NK-92 treated with Interleukin-12 subunit alpha and Interleukin-12 subunit beta, amount 100 ng/mL, for 24 hours (cell line): ENCODE measurements at places on chromosomes 6 and 20.
A peak's percentile ranks its signal among the peaks of the same experiment; 100 is the strongest.

DNA sequence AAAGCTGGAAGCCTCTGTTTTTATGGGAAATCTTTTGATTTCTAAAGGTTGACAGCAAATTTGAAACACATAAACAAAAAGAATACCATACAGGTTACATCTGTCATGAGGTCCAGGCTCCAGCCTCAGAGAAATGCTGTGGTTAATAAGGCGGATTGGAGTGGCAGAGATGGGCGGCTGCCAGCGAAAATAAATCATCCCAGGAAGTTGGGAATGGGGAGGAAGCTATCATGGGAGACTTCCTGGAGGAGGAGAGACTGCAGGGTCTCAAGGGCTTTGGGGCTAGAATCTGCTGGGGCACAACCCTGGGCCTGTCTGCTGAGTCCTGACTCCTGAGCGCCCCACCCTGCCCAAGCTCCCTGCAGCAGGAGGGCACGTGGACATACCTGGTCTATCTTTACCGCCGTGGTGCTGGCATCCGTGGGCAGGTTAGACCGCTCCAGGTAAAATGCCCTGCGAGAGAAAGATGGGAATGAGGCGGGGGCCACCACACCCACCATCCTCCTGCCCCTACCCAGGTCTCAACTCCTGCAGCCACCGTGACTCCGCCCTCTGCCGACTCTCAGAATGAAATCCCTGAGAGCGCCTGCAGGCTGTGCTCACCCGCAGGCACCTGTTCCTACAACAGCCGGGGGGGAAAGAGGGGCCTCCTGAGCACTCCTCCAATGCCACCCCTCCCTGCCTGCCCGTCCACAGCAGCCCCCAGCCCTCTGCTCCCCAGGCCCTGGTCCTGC lies 197.3 kb downstream of the PREX1 start:
- no peak for DNase-seq

DNA sequence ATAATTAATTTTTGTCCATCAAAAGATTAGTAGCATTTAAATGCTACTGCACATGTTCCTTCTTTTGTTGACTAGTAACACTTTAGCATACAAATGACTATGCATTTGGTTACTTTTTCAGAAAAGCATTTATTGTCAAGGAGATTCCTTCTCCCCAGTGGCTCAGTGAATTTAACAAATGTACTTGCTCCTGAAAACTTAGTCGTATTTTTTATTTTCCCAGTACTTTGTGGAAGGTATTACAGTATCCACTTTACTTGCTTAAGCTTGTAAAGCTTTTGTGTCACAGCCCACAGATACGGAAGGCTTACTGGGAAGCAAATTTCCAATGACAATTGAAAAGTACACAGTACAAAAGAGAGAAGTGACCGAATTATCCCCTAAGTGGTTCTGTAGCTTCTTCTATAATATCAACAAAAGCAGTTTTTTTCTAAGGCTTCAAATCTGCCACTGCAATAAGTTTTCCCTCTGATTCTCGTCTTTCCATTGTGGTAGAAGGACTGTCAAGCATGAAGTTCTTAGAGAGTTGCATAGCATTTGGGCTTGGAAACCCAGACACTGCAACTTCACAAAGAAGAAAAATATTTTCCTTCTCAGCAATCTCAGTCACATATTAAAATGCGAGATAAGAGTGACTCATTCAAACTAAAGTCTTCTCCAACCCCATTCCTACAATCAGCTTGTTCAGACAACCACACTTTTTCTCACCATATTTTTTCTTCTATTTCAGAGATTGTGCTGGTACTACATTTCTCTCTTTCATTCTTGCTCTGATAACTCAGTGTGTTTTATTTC lies 431.2 kb downstream of the GRIK2 start:
- DNase-seq = no peak

GRCh38 chr6:24902782-24903181 lies 33.0 kb downstream of the RIPOR2 start:
- no peak for DNase-seq

- no peak for DNase-seq
These were observed 17.6 kb downstream of the SLC18B1 start for GRCh38 chr6:132780770-132781371.

DNA sequence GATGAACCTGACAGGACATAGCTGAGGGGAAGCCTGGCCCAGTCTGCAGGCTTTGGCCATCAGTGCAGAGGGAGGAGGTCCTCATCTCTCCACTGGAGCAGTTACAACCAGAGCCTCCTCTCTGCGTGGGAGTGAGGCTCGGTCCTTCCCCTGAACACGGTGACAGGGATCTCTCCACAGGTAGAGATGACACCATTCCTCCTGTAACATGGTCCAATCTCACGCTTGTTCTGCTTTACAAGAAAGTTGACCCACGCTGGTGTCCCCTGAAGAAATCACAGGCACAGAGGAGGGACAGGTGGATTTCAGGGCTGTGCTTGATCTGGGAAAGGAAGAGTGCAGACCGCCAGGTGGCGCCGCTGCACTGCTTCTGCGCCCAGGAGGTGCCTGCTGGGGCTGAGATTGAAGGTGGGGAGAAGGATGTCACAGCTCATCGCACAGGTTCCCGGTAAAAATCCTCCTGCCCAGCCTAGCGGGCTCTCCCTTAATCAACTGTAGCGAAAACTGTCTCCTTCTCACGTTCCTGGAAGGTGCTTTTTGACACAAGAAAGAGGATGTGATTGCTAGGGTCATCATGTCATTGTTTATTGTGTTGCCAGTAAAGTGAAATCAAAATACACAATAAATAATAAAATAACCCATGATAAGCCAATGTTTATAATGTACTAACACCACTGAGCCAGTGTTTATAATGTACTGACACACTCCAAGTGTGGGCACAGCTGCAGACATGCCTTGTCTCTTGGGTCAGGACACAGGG lies 20.4 kb downstream of the HLA-G start:
- DNase-seq = peak; percentile 51

GRCh38 chr6:35710241-35710847 lies 21.6 kb upstream of the FKBP5 start:
- peak; percentile 59 for DNase-seq

- DNase-seq = no peak
These were observed 237.6 kb downstream of the QKI start for GRCh38 chr6:163651915-163652668.

DNA sequence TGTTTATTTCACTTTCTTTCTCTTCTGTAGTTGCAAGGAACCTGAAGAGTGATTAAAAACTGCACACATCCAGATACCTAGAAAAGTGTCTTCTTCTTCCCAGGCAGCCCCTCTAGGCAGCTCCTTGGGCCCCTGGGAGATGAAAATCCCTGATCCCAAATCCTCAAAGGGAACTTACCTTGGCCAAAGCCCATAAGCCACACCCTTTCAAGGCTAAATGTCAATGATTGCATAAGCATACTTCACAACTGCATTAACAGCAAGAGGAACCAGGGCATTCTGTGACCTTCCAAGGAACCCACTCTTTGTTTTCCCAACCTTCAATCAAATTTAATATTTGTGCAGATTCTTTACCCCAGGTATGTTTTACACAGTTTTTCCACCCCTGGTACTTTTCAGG lies 4.4 kb upstream of the HMGN3 start:
- DNase-seq = no peak

- DNase-seq = no peak
These were observed 10.1 kb upstream of the SNRNP48 start for GRCh38 chr6:7579851-7580250.

DNA sequence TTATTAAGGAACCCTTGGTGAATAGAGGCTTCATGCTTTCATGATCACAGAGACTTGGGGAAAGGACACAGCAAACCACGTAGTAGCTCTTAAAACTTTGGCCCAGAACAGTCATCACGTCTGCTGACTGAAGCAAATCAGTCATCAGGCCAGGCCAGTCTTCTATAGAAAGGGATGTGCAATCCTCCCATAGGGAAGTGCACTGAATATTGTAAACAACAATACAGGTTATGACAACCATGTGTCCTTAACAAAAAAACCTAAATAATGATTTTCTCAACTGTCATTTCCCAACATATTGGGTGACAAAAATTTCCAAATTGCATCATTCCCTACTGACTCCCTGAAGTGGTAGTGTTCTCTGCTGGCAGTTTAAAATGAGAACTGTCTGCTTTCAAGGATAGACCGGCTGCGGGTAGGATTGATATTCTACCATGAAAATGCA lies 388.2 kb upstream of the CITED2 start:
- no peak for DNase-seq

DNA sequence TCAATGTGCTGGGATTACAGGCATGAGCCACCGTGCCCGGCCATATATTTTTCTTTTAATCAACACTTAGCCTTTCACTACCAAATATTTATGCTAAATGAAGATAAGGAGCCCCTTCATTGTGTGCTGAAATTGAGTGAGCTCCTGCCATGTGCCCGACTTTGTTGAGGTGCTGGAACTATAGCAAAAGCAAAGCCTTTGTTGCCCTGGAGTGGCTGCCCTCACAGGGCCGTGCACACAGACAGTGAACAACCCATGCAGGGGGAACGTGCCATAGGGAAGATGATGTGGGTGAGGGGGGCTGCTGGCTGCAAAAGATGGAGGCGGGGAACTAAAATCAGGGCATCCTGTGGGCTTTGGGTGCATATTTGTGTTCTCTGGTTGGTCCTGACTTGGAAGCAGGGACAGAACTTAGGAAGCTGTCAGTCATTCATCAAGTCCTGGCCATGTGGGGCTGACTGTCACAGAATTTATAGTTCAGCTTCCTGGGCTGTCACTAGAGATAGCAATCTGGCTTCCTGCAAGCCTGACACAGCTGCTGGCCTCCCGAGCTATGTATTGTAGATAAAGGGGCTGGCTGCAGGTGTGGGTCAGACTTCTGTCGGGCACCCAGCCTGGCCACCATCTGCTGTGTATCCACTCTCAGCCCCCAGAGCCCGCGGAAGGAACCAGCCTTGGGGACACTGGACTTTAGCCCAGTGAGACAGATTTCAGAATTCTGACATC lies 56.8 kb upstream of the MPC1 start:
- no peak for DNase-seq

- DNase-seq = no peak
These were observed 246.2 kb downstream of the HACE1 start for GRCh38 chr6:104613416-104614001.

DNA sequence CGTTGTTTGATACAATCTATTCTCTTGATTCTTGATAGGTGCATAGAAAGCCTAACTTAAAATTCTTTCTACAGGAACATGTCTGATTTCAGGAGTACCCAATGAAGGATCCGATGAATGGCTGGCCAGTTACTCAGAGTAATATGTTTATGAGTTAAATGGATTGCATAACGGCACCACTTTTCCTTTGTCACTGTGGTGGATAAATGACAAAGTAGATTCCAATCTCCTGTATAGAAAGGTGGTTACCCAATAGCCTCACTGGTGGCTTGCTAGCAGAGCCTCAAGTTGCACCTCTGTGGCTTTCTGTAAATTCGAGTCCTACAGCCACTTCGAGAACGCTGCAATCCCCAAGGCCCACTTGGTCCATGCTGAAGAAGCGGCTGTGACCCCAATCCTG lies 28.4 kb downstream of the LHFPL5 start:
- no peak for DNase-seq

GRCh38 chr6:4603291-4603690 lies 172.9 kb upstream of the CDYL start:
- DNase-seq = no peak

DNA sequence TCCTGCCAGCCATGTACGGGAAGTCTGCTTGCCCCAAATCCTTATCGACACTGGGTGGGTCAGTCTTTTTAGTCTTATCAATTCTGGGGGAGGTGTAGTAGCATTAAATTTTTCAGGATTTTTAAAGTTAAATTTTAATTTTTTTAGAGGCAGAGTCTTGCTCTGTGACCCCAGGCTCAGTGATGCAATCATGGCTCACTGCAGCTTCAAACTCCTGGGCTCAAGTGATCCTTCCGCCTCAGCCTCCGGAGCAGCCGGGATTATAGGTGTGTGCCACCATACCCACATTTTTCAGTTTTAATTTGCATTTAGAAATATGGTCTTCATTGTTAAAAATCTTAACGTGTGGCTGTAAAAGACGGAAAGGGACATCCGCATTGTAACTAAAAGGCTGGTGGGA lies 51.9 kb downstream of the BANF2 start:
- no peak for DNase-seq

- no peak for DNase-seq
These were observed 94.7 kb downstream of the RTN4IP1 start for GRCh38 chr6:106534564-106534982.

- DNase-seq = no peak
These were observed 64.1 kb upstream of the MMS22L start for GRCh38 chr6:97347111-97347510.

DNA sequence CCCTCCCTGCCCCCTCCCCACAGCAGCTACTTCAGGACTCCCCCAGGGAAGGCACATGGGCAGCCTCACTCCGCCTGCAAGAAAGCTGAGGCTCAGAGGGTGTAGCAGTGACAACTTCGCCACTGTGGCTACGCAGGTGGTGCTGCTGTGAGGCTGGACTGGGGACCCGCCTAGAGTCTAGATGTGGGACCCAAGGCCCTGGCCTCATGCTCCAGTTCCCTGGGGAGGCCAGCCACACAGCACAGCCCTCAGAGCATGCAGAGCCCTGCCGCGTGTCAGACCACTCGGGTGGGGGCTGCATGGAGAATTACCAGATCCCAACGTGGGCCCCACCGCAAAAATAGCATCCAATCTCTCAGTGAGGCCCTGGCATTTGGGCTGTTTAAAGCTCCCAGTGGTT lies 30.8 kb upstream of the VSTM2L start:
- no peak for DNase-seq

DNA sequence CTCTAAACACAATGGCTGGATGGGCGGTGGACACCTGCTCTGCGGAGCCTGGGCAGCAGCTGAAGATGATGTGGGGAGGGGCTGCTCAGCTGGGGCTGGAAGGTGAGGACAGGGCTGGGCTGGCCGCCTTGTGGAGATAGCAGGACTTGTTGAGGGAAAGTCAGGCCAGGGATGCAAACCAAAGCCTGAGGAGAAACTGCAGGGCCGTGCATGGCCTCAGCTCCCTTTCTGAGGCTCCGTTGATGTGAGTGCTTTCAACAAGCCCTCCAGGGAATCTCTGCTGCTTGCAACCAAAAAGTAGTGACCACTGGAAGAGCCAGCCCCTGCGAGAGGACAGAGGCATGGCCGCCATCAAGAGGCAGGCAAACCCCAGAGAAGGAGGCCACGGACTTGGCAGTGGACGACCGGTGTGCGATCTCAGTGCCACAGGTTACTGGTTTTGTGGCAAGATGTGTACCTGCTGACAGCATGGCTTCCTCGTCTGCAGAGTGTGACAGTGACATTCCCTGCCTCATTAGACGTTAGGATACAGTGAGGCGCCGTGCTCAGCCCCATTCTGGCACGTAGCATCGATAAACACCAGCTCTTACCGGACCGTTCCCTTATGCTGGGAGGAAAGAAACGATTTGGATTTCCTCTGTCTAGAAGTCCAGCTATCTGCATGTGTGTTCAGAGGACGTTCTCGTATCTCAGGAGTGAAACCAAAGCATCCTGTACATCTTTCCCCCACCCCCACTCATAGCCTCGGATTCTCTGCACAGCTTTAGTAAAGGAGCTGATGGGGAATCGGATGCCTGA lies 37.9 kb downstream of the ERMARD start:
- DNase-seq = no peak

- no peak for DNase-seq
These were observed 62.0 kb downstream of the FAM50B start for GRCh38 chr6:3911130-3911529.

GRCh38 chr6:2807342-2808090 lies 34.1 kb downstream of the SERPINB1 start:
- no peak for DNase-seq

- no peak for DNase-seq
These were observed 778.5 kb downstream of the MAFB start for GRCh38 chr20:39910536-39910935.
